SK-N-SH (cell line): ENCODE measurements at places on chromosomes 6 and 20. TPM values are rescaled to one million over a fixed set of nuclear protein-coding genes. Genes with fewer than 3 reads are reported as not detected.

NRSN1 gene
- 0.02 and 0.41 TPM in 2 replicates for polyA plus RNA-seq

EDN1 gene
- 1.3 TPM in 2 replicates for polyA plus RNA-seq

ADGRF5 gene
- 0.02 and 0.06 TPM in 2 replicates for polyA plus RNA-seq

IPCEF1 gene
- not detected in 2 replicates for polyA plus RNA-seq

ASF1A gene
- 5.2 and 5.4 TPM in 2 replicates for polyA plus RNA-seq

- DNase-seq, result no peak
Observed at GRCh38 chr6:145044641-145045246, 690.6 kb downstream of the EPM2A start.

DNA sequence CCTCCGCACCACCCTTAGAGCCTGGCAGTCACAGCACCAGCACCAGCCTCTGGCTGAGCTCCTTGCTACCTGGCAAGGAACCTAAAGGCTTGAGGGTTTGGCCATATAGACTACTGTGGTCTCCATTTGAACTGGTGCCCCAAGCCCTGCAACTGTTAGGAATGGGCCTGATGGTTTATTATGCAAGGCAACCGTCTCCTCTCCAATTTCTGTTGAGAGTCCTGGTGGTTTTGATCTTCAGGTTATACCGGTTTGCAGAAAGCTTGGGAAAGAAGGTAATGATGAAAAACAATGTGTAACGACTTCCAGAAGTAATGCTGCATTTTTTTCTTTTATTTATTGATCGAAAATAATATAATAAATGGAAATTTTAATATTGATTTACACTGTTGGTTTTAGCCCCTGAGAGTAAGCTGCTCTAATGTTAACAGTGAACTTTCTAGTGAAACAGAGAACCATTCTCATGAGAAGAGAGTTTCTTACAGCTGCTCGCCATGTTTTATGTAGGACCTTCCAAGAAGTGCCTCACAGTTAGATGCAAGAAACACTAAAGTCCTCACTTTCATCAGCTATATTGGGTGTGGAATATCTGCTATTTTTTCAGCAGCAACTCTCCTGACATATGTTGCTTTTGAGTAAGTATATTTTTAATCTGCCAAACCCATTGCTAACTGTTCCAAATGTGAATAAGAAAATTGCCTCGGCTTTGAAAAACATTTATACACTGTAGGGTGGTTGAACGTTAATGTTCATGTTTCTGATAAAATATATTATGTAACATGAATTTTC, 112.8 kb downstream of the ADGRG6 start:
- no peak for DNase-seq

- DNase-seq, result peak; percentile 20
Observed at GRCh38 chr6:28393912-28394662, 5.5 kb downstream of the ZSCAN12 start.

DNA sequence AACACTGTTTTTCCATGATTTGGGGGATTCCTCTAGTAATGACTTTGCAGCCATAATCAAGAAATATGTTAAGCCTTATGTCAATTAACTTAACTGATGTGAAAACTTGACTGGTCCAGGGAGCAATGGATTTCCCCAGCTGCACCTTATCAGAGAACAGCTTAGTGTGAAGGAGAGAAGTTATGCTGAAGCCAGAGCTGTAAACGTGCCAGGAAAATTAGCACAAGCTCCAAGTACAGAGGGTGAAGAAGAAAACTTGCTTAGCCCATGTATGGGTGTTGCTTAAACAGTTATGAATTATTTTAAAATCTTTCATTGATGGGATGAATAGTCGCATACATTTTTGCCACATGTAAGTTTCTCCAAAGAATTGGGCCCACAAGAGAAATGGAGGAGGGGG, 214.9 kb upstream of the RNF217 start:
- no peak for DNase-seq

GRCh38 chr20:38284893-38285444, 19.0 kb upstream of the BPI start:
- no peak for DNase-seq

GRCh38 chr6:161906571-161906970, 632.7 kb upstream of the AGPAT4 start:
- no peak for DNase-seq

DNA sequence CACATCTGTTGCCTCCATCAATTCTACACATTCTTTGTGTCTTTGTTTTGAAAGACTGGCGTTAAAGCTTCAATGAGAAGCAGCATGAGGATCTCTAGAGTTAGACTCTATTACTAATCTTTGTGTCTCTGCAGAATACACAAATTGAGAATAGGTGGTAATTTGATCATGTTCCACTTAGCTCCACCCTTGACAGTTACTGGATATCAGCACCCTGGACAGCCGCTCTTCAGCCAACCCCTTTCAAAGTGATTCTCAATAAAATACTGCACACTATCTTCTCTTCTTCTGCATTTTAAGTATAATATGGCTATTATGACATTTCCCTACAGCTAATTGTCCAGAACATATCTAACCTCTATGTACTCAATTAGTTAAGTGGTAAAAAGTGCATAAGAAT, 54.3 kb upstream of the CNR1 start:
- no peak for DNase-seq

DNA sequence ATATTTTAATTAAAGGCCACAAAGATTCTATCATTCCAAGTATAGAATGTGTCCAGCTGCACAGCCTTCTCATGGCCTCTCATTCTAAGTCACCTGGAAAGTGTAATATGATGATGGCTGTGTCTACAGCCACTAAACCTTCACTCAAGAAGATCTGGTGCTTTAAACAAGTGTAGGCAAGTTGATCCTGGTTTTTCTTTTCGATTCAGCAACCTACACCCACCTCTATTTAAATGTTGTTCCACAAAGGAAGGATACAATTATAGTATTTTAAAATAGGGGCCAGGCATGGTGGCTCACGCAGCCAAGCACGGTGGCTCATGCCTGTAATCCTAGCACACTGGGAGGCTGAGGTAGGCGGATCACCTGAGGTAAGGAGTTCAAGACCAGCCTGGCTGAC, 25.5 kb upstream of the DST start:
- DNase-seq, result no peak

DNA sequence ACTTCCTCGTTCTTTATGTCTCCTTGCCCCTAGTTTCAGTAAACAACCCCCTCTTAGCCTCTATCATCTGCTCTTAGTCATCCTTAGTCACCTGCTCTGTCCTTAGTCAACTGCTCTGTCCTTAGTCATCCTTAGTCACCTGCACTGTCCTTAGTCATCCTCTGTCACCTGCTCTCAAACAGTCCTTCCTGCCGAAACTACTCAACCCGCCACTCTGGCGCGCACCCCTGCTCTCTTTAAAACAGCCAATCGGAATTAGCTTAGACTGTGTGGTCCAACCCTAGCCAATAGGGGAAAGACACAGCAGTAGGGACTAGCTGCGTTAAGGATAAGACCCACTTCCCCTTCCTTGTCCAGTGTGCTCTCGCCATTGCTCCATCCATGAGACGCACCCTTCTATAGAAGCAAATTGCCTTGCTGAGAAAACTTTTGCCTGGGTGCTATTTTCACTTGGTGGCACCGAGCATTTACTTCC, 73.9 kb downstream of the BACH2 start:
- DNase-seq, result no peak

DNA sequence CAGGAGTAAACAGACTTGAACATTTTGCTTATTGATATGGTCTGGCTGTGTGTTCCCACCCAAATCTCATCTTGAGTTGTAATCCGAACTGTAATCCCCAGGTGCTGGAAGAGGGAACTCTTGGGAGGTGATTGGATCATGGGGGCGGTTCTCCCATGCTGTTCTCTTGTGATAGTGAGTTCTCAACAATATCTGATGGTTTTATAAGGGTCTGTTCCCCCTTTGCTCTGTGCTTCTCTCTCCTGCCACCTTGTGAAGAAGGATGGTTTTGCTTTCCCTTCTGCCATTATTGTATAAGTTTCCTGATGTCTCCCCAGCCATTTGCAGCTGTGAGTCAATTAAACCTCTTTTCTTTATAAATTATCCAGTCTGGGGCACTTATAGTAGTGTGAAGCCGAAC, 40.0 kb downstream of the MYLIP start:
- no peak for DNase-seq
